Activated CD8-positive, alpha-beta memory T cell treated with anti-CD3 and anti-CD28 coated beads, Interleukin-2, amount 50 U/mL, for 4 hours (primary cell): ENCODE measurements at places on chromosomes 12 and 14.

DNA sequence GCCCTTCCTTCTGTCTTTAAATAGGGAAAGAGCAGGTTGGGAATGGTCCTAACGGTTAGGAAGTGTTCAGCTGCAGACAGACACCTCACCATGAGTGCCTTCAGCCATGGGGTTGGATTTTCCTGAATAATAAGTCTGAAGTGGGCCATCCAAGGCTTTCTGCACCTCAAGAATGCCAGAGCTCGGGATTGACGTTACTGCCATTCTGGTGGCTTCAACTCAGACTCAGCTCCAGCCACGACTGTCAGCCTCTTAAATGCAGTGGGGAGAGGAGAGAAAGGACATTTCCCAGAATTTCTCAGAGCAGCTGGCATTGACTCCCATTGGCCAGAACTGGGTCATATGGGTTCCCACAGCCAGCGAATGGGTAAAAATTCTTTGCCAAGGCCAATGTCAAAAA, 363.4 kb downstream of the MED13L start:
- no peak for DNase-seq

GRCh38 chr14:91264151-91265150, 19.9 kb upstream of the GPR68 start:
- DNase-seq, result no peak

- DNase-seq, result no peak
Observed at GRCh38 chr14:99768381-99768780, 24.8 kb upstream of the EML1 start.

DNA sequence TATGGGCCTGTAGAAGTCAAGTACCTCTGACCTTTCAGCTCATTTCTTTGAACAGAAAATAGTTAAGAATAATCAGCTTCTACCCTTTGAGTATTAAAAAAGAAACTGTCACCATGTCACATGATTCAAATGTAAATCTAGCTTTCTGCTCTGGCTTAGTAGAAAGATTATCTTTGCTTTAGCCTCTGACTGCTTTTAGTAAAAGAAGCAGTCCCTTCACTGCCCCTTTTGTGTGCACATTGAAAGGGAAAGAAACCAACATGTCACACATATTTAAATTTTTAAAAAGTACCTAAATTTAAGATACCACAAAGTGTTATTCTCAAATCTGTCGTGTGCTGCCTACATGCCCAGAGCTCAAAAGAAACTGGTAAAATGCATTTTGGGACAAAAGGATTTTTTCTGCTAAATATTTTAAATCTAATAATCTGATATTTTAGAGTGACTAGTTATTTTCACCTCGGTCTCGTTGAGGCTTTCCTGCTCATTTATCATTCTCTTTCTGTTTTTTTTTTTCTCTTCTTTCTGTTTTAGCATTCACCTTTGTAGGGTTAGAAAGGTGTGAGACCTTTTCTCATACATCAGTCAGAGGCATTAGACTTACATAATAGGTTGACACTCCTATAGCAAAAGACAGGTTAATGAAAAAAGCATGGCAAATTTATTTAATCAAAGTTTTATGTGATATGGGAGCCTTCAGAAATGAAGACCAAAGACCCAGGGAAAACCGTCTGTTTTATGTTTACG, 41.3 kb downstream of the SLC16A7 start:
- DNase-seq, result no peak

DNA sequence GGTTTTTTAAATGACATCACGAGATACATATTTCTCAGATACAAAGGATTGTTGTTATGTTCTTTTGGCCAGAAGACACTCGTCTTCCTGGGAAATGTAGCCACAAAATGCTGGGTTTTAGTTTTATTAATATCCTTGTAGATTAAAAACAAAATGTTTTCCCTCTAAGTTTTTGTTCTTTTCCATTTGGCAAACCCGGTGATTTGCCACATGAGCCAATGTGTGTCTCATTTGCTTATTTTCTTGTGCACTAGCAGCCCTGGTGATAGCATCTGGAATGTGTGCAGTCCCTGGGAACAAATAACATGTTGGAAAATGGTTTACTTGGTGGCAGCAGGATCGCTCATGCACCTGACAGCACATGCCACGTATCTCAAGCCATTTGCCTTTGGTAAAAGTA, 61.0 kb downstream of the HMGA2 start:
- DNase-seq, result no peak

DNA sequence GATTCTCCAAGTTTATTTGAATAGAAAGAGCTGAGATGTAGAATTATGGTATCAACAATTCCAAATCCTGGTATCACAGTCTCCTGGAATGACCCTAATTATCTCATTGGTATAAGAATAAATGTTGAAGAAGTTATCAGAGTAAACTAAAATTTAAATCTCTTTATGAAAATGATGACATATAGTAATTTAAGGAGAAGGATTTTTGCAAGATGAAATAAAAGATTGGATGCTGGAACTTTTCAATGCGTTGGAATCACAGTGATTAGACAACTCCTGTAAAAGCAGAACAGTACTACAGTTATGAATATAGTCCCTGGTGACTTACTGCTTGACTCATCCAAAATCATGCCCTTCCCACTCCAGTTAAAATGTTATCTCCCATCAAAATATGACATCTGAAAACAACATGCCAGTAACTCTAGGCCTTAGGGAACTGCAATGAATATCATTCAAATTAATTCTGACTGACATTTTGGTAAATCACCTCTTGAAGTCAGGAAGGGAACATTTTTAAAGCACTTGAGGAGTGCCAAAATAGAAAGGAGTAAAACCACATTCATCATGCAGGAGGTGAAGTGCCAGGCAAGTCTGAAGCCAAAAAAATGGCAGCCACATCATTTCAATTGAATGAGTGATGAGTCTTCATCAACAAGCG, 197.8 kb upstream of the PRKD1 start:
- DNase-seq, result no peak

DNA sequence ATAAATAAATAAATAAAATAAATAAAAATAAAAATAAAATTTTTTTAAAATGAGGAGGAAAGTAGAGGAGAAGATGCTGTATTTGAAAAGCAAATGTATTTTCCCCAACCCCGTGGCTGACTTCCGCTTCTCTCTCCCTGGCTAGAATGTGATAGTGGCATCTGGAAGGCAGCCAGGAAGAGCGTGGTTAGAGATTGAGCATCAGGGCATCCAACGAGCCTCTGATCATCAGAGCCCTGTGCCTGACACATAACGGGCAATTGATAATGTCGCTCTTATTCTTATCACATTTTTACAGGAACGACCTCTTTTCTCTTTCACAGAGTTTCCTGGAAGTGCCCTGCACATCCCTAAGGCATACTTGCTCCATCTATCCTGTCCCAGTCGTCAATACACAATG, 496.9 kb upstream of the TMEM132C start:
- no peak for DNase-seq

GRCh38 chr12:57219993-57220754, 3.6 kb downstream of the NXPH4 start:
- no peak for DNase-seq

- no peak for DNase-seq
Observed at GRCh38 chr12:30792085-30792484, 37.3 kb upstream of the CAPRIN2 start.

- no peak for DNase-seq
Observed at GRCh38 chr12:119840582-119840981, 36.5 kb downstream of the CIT start.

DNA sequence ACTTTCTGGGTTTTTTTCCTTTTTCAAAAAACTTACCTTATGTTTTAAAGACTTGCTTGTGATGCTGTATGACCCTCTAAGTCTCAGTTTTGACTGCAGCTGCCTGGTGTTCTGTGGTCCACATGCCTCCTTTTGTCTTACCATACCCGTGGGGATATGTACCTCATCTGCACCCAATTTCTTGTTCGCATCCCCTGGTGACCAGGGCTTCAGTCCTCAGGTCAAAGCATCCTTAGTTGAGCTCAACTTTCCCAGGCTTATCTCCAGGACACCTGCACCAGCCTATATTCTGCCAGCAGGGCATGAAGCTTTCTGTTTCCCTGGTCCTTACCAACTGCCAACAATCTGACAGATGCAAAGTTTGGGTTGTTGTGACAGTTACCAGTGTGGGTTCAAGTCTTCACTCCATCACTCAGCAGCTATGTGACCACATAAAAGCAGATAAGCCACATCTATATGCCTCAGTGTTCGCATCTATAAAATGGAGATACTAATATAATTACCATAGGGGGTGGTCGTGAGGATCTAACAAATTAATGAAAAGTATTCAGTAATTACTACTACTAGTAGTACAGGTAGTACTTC, 94.0 kb downstream of the NTF3 start:
- DNase-seq, result no peak

- DNase-seq, result no peak
Observed at GRCh38 chr12:2396448-2396871, 343.7 kb downstream of the CACNA1C start.

DNA sequence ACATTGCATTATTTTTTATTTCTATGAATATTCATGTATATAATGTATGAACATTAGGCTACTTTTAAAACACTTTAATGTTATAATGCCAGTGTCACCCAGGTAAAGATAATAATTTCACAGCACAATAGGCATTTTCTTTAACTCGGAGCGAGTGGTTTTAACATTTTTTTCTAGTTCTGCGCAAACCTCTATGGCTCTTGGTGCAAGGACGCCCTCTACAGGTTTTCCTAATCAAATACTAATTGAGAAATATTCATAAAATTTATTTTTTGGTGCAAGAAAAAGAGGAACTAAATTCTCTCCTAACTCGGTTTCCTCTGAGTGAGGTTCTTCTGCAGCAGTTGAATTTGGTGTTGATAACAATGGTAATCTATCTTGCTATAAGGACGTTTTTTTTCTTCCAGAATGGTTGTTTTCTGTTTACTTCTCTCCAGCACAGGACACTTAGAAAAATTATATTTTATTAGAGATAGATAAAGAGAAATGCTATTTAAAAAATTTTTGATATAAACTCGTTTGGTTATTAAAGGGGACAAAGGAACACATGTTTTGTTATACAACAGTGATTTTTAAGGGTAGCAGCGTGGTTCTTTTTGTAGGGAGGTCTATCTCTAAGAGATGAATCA, 2.4 kb upstream of the WIF1 start:
- DNase-seq, result no peak

DNA sequence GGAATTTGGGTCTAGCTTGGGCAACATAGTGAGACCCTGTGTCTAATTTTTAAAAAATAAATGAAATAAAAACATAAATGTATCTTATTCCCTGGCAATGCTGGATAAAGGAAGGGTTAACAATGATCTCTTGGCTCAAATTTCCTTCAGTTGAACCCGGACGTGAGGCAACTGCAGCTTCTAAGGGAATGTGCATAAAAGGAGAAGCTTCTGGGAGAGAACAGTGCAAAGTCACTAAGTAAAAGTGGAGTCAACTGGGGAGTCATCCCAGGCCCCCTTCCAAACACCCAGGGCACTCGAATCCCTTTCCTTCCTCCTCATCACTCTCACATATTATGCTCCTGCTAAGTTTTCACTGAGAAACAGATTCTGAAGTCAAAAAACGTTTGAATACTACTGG, 147.3 kb downstream of the PPM1H start:
- DNase-seq, result no peak

DNA sequence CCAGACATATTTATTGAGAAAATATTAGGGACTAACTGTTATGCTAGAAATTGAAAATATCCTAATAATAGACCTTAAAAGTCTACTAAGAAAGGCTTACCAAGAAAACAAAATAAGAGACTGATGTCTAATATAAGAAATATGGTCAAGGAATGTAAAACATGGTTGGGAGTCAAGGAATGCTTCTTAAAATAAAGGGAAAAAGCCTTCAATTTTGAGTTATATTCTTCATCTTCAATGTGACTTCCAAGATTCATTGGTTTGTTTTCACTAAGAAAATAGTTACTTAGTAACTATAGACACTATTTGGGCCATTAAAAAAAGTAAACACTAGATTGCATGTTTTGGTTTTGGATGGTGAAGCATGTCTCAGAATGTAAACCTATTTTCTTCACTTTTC, 88.1 kb upstream of the ETV6 start:
- no peak for DNase-seq

- no peak for DNase-seq
Observed at GRCh38 chr12:7144414-7145120, 14.4 kb downstream of the CLSTN3 start.

DNA sequence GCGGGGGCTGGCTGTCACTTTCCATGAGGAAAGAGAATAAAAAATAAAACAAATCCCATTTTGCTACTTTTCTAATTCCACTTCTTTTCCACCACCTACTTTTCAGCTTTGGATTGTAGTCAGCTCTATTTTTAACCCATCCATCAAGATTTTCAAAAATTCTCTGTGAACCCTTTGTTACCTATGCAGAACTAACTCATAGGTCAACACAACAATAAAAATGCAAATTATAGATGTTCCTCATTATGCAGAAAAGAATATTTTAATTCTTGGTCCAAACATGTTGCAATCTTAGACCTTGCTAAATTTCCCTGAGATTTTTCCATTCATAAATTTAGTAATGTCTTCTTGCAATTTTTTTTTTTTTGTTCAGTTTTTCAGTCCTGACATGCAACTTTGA, 454.5 kb downstream of the ADAMTS20 start:
- no peak for DNase-seq

DNA sequence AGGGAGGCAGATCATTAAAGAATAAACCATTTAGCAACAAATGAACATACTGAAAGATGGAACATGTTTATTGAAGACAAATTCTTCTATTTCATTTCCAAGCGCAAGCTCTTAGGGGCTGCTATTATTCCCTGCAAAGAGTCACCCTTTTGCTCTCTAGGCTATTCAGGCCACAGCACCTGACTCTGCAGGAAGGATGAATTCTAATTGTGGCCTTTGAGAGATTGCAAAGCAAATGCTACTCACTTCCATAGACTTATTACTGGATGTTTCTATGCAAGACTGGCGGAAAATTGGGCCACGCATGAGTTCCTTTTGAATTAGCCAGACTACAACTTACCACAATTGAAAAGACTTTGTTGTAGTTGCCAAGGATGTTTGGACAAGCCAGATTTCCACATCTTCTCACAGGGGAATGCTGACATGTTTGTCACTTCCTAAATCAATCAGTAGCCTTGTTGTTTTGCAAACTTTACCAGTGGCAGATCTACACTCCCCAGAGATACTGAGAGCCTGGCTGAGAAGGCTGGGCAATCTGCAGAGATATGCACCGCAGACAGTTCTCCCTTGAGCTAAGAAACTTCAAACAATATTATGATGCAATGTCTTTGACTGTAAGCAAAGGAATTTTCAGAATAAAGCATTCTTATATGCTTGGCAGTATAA, 334.3 kb upstream of the SYT1 start:
- no peak for DNase-seq

DNA sequence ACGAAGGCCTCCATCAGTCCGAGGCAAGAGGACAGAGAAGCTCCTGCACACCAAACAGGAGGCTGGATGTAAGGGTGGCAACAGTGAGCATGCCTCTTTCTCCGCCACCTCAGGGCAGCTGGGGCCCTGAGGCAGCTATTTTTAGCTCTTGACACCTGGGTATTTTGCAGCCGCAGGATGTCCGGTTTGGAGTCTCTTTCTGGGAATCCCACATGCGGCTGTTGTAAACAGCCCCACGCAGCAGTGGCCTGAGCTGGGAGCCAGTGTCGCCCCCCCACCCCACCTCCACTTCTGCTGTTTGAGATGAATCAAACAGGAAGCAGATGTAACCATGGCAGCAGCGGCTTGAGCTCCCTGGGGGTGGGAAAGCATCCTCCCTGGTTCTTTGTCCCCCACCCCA, 11.7 kb downstream of the HDAC7 start:
- DNase-seq, result peak; percentile 78

GRCh38 chr12:45599196-45599595, 130.3 kb upstream of the ARID2 start:
- no peak for DNase-seq
